NCI-H446 (cell line): ENCODE measurements at places on chromosomes 4 and X.

DNA sequence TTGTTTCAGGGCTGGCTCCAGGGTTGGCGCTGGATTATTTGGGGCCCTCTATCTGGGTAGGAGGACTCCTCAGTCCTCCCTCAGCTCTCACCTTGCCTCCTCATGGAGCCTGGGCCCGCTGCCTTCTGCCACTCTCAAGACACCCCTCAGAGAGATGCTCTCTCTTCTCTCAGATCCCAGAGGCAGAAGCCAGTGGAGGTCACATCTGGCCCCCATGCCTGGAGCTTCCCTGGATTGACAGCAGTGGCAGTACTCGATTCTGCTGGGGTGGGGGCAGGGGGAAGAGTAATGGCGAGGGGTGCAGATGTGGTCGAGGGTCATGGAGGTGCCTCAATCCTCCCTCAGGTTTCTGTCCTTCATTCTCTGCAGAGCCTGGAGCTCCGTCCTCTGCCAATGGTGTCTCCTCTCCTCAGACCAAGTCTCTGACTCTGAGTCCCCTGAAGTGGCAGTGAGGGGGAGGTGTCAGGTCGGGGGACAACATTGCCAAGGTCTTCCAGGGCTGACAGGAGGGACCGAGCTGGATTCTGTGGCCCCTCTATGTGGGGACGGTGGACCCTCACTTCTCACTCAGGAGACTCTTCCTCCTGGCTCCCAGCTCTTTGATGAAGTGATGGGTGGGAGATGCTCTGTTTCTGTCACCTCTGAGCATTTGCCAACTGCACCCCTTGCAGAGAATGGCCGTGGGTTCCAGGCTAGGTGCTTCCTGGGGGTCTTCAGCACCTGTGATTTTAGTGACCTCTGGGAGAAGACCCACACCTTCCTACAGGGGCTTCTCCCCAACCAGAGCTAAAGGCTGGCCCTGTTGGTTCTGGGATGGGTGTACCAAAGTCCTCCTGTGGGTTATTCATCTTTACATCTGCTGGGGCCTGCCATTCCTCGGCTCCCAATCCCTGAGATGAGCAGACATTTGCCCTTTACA is 10.9 kb upstream of the HSFX1 start:
- DNase-seq, result no peak

- peak; percentile 53 for DNase-seq
These were observed 71.1 kb downstream of the DCLK2 start for GRCh38 chr4:150149381-150149780.

- DNase-seq, result no peak
These were observed 87.4 kb downstream of the PLAC1 start for GRCh38 chrX:134570899-134571298.

DNA sequence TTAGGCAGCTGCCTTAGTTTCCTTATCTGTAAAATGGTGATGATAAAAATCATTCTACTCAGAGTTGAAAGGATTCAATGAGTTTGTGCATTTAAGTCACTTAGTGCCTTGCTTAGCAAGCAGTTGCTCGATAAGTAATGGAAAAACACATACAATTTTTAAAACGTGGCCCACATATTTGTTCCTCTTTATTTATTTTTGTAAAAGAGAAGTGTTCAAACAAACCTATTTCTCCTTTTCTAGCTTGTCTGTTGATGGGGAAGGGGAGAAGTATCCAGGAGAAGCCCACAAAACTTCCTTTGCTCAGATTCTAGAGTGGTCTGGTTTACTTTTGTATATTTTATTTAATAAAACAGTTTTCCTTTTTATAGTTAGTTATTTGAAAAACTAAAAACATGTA is 3.3 kb upstream of the HPGDS start:
- DNase-seq, result no peak

GRCh38 chrX:22278375-22278774 is 5.7 kb downstream of the CBLL2 start:
- DNase-seq, result no peak

DNA sequence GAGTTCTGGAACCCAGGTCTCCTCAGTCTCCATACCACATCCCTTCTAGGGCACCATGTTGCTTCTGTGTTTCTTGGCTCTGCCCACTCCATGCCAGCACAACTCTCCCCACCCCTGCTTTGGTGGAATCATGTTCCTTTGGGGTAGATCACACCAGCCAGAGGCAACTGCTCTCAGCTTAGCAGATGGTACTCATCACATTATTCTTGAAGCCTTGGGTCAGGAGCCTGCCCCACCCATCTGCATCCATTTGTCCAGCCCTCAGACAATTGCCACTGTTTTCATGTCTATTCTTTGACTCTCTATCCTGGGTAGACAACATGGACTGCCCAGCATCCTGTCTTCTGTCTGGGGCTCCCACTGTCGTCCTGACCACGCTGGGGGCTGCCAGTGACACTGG is 147.6 kb downstream of the PTTG2 start:
- no peak for DNase-seq

DNA sequence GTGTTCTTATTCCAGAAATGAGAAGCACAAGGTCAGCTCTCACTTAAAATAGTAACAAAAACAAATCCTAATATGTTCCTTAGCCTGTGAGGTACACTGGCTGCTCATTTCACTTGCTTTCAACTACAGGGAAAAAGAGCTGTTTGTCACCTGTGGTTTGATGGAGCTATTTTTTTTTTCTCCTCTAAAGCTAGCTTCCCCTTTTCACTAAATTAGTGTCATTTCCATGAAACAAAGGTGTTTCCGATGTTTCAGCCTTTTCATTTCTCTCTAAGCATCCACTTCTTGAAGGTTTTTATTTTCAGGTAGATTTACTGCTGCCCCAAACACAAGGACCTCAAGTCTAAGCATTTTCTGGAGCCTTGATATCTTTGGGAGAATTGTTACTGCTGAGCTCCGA is 148.6 kb downstream of the RBMX2 start:
- no peak for DNase-seq

GRCh38 chrX:45621376-45622041 is 420.8 kb upstream of the DIPK2B start:
- no peak for DNase-seq

DNA sequence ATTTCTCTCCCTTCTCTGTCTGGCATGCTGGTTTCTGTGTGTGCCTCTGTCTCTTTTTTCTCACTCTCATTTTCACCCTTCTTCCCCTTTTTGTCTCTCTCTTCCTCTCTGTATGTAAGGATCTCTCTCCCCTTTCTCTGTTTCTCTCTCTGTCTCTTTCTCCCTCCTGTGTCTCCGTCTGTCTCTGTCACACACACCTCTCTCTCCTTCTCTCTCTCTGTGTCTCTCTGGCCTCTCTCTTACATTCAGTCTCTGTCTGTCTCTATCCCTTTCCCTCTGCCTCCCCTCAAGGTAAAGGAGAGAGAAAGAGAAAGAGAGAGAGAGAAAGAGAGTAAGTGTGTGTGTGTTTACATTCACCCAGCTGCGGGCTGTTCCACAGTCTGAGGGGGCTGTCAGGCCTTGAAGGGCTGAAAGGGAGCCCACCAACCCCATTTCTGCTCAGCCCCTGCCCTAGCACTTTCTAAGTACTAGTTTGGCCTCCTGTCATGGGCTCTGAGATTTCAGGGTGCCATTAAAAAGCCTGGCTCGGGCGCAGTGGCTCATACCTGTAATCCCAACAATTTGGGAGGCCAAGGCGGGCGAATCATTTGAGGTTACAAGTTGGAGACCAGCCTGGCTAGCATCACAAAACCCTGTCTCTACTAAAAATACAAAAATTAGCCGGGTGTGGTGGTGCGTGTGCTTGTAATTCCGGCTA is 9.6 kb upstream of the TSPYL2 start:
- DNase-seq, result no peak

GRCh38 chrX:23633834-23634580 is 33.3 kb upstream of the PRDX4 start:
- no peak for DNase-seq

DNA sequence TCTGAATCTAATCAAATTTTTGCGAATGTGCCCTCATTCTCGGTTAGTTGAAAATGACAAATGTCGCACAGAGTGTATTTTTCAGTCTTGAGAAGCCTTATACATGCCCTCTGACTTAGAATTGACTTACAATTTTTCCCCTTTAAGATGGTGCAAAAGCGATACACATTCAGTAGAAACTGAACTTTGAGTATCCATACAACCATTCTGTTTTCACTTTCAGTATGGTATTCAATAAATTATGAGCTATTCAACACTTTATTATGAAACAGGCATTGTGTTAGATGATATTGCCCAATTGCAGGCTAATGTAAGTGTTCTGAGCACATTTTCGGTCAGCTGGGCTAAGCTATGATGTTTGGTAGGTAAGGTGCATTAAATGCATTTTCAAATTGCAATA is 43.4 kb downstream of the SLC9A7 start:
- DNase-seq, result no peak

DNA sequence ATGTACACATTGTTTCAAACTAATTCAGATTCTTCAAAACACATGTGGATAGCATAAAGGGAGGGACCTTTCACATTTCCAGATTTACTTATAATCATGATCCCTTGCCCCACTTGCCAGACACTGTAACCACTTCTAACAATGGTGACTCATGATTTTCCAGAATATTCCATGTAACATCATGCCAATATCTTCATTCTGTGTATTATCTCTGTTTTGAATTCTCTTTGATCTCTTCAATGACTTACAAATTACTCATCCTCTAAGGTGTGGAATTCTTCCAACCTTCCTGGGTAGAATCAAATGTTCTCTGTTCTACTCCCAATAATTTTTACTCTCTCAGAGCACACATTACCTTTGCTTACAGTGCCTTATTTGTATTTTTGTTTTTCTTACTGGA is 517.1 kb downstream of the PCDH7 start:
- no peak for DNase-seq

DNA sequence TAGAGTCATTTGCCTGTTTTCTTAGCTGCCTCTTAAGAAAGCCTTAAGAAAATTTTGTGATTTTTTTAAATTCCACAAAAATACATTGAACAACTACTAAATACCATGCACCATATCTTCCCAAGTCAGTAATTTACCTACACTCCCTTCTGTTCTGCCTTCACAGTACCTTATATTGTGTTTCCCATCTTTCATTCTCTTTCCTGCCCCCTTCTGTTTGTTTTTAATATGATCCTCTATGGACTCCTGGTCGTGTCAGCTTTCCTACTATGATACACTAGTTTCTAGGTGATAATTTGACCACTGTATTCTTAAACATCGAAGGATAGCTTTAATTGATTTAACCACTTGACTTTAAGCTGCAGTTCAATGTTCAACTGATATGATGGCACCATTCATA is 297.7 kb upstream of the HAND2 start:
- no peak for DNase-seq

GRCh38 chr4:52750819-52751486 is at the start of gene ERVMER34-1:
ERVMER34-1 (minus strand) TSS chr4:52751425; CDS start chr4:52745520, 5,905 bp downstream.
- DNase-seq, result peak; percentile 11

DNA sequence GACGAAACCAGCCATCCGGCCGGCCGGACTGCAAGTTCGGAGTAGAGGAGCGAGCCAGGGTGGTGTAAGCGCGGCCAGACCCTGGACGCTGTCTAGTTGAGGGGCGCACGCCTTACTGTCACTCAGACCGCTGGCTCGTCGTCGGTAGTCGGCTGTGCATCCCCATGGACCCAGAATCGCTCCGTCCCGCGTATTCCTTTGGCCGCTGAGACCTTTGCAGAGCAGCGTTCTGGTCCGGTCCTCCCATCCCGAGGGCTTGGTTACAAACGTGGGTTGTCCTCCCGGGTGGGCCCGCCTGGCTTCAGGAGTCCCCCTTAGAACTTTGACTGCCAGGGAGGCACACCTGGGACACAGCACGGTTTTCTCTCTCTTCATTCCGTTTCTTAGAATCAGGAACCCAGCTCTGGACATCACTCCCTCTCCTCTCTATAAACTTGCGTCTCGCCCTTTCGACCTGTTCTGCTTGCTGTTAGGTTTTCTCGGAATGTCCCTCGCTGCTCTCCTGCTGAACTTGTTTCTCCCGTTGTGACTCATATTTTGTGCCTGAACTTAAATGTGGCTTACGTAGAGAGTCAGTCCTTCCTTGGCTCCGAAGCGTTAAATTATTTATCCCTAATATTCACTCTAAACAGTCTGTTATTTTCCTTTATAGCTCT is 672 bp downstream of the PGM2 start:
- no peak for DNase-seq

DNA sequence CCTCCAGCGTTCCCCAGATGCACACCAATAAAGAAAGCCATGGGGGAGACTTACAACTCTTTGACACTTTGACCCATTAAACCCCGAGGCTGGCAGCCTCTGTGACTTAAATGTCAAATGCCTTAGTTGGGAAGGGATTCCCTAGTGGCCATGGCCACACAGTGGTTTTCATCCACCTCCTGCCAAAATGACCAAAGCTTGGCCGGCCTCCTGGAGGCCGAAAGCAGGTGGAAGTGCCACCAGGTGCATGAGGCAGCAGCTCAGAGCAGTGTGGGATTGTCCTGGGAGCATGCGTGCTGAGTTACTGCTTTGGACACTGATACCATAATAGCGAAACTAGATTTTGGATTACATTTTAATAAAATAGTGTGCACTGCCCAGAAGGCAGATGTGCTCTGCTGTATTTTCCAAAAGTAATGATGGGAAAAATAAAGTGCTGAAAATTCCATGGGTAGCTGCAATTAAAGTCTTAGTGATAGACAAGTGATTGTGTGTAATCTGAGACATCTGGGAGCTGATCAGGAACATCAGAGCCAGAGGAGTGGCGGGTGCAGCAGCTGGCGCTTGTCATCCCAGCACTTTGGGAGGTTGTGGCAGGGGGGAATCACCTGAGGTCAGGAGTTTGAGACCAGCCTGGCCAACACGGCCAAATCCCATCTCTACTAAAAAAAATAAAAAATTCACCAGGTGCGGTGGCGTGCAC is 39.8 kb upstream of the TADA2B start:
- no peak for DNase-seq

GRCh38 chr4:74483226-74483911 is 38.4 kb downstream of the AREG start:
- no peak for DNase-seq

- no peak for DNase-seq
These were observed 46.2 kb upstream of the TXK start for GRCh38 chr4:48180234-48180633.

DNA sequence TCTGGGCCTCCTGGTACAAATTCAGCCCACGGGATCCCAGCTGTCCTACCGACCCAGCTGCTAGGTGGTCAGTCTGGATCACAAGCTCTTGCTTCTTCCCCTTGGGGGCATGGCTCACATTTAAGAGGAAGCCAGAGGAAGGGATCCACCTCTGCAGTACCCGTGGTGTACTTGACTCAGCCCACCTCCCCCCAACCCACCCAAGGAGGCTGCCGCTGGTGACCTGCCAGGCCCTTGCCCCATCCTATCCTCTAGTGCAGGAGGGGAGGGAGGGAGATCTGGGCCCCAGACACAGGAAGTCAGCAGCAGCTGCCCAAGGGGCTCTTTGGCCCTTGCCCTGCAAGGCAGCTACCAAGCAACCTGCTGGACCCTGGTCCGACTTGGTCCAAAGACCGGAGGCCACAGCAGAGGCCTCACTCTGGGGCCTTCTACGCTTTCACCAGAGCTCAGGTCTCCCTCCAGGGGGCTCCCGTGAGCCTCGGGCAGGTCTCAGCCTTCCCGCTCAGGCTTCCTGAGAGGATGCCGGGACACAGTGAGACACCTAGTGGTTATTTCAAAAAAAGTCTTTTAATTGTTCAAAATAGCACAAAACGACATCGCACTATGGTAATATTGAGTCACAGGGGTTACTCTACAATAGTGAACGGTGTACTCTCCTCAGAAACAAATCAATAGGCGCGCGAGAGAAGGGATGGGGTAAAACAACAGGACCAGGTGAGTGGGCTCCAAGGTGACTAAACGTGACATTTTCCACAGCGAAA is 2.7 kb upstream of the RENBP start:
- peak; percentile 16 for DNase-seq

- DNase-seq, result no peak
These were observed 54.5 kb downstream of the ANXA5 start for GRCh38 chr4:121642292-121642691.

- DNase-seq, result no peak
These were observed 39.9 kb downstream of the CNGA2 start for GRCh38 chrX:151774421-151774820.

- DNase-seq, result no peak
These were observed 158.6 kb downstream of the TET2 start for GRCh38 chr4:105305019-105305836.
